Activated T-cell treated with anti-CD3 and anti-CD28 coated beads for 48 hours (primary cell): ENCODE measurements at places on chromosomes 1 and 21.

DNA sequence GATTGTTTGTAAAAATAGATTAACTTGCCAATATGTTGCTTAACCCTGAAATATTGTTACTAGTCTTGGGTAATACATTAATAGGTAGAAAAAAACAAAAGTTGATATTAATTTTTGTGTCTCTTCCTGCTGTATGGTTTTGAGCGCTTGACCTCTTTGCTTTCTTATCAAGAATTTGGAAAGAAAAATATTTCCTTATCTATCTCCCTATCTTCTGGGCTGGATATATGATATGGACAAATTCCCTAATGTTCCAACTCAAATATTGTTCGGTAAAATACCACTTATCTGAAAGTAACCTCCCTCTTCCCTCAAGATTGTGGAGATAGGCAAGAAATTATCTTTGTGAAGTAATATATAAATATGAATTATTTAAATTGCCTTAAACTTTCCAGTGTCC is 57.3 kb downstream of the ADGRL4 start:
- no peak for DNase-seq

- DNase-seq, result no peak
Observed at GRCh38 chr1:27363766-27364695, 2.7 kb downstream of the MAP3K6 start.

DNA sequence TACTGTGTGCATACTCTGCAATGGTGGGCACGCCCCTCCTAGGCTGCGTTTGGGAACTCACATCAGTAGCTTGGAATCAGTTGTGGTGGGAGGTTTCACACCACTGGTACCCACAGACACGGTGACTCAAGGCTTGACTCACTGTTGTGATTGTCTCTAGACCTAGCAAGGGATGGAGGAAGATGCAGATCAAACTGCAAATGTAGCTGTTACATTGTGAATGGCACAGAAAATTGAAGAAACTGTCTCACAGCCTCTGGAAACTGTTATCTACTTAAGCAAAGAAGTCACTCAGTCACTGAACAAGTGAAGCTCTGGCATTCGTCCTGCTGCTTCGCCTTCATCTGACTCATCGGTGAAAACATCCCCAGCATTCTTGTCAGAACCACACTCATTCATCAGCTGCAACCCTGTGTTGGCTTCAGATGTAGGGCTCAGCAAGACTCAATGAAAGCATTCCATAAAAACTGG is 59.5 kb downstream of the POFUT2 start:
- DNase-seq, result peak; percentile 75

DNA sequence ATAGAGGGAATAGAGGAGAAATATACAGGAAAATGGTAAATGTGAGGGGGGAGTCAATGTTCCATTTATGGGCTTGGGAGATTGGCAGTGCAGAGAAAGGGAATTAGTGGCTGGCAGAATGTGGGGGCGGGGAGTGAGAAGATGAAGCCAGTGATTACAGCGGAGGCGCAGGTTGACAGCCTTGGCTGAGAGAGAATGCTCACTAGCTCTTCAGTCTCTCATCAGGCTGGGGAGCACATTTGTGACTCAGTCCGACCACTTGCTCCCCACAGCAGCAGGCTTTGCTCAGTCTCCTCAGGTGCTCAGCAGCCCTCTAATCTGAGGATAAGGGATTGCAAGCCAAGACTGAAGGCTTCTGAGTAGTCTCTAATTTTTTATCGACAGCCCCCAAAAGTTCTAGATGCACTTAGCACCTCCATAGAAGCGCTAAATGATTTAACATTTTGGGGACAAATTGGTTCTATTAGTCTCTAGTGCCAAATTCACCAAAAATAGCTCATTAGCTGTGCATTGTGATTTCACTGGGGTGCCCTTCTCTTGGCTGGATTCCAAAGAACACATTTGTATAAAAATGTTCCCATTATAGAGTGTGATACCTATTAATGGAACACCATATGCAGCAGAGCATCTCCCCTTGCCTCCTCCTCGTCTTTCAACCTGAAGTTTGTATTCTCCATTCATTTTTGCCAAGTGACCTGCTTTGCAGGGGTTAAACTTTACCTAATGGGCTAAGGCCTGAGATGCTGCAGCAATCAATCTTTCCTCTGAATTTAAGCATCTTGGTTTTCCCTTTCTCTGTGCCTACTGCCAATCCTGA is 191.8 kb downstream of the ZNF326 start:
- DNase-seq, result no peak

- DNase-seq, result no peak
Observed at GRCh38 chr21:35172231-35172630, 123.1 kb upstream of the RUNX1 start.

DNA sequence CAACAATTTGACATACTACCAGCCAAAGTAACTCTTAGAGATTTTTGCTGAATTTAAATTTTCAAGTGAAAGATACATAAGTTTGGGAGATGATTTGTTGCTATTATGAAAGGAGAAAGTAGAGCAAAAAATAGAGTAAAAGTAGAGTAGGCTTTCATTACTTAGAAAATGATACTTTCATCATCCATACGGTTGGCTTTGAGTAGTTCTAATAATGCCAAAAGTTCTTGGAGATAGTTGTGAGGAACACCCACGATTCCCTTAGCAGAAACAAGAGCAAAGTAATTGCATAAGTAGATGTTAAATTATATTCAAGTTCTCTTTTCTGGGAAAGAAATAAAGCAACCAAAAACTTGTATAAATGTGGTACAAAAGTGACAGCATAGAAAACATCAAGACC is 95.0 kb upstream of the VAV3 start:
- DNase-seq, result no peak

- peak; percentile 60 for DNase-seq
Observed at GRCh38 chr1:16727190-16728111, 12.9 kb upstream of the RNU1-4 start.

DNA sequence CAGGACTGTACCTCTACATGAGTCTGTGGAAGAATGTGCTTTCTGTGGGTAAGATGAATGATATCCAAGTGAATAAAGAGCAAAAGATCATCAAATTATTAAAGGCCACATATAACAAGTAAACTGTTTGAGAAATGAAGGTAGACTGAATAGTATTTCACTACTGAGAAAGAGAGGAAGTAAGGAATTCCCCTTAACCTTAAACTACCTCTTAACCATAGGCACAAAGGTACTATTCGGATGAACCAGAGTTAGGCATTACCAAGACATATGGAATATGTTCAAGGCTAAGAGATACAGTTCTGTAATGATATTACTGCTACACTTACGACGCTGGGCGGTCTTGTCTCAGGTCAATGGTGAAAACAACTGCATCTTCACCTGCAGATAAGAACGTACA is 25.5 kb downstream of the DCAF8 start:
- no peak for DNase-seq

GRCh38 chr1:116909512-116910378 is at the start of gene PTGFRN:
Gene PTGFRN (plus strand): TSS chr1:116909916. CDS start chr1:116910204, 288 bp downstream.
- DNase-seq, result peak; percentile 21

DNA sequence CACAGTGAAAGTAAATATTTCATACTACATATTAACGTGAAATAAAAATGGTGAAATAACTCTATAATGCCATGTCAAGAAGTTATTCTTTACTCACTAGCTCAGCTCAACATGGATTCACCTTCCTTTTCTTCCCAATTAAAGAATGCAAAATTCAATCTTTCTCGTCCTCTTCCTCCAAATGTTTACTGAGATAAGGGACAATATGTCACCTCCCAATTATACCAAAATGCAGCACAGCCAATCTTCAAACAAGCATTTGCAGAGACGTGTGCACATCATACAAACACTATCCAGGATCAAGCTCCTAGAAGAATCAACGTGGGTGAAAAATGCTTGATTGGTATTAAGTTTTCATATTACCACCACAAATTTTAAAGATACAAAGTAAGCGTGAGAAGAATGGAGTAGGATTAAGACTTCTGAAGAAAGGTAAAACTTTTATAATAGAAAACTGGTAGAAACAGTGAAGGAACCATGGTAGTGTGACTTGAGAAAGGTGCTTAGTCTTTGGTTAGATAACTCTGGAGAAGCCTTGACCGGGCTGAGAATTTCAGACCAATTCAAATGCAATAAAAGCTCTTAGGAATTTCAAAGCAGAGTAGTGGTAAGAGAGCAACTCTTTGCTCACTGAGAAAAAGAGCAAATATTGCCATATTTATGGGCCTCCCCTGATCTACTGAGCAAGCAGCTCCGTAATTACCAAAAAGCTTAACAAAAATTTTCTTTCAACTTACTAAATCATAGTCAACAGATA is 7.2 kb downstream of the PTP4A2 start:
- DNase-seq, result no peak

- no peak for DNase-seq
Observed at GRCh38 chr21:27715131-27715530, 748.2 kb upstream of the ADAMTS5 start.

DNA sequence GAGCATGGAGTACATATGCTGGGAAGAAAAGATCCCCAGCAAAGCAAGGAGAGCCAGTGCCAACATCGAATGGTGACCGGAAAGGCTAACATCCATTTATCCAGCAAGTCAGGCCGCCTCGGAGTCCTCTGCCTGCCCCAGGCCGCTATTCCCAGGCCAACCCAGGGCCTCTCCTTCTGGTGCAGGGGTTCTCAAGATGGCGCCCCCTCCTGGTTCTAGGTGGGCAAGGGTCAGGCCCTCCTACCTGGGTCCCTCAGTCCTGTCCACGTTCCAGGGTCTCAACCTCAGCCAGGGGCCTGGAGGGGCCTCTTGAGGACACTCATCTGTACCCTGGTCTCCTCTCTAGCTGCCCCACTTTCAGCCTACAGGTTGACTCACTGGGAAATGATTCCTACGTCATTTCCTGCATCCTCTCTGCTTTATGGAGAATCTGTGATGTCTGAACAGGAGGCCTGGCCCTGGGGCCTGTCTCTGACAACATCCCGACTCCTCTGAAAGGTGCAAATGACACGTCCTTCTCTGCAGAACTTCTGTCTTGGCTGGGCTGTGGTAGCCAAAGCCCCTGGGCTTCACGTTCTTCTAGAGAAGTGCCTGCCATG is 145.3 kb downstream of the PSMG1 start:
- DNase-seq, result no peak

- DNase-seq, result no peak
Observed at GRCh38 chr1:118504221-118504644, 319.2 kb upstream of the SPAG17 start.

GRCh38 chr1:12032161-12032621 is 12.9 kb downstream of the MIIP start:
- no peak for DNase-seq

GRCh38 chr21:28754862-28755261 is 237.8 kb downstream of the LTN1 start:
- DNase-seq, result no peak

DNA sequence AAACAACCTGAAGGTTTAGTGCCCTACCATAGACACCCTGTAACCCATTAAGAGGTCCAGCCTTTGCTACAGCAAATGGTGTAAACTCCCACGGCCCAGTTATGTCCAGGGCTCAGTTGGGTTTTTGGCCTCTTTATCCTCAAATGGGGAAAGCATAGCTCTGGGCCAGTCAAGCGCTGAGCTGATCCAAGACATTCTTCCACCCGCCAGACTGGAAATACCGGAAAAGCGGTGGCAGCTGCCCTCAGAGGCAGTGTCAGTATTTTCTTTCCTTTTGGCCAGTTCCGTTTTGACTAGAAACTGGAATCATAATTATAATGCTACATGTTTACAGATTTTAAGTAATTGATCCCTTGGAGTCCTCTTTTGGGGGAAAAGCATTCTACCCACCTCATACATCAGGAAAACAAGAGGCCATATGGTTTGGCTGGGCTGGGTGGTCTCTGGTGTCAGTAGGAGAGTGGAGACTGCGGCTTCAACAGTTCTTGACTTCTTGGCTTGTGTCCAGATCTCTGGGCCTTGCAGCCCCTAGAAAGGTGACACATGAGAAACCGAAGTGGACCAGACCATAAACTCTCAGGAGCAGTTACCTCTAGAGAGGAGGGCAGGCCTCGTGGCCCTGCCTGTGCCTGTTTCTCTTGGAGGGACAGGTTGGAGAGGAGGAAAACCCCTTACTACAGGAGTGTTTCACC is 30.2 kb upstream of the CLDN14 start:
- no peak for DNase-seq

GRCh38 chr1:169949139-169949538 is 55.4 kb upstream of the SCYL3 start:
- no peak for DNase-seq

DNA sequence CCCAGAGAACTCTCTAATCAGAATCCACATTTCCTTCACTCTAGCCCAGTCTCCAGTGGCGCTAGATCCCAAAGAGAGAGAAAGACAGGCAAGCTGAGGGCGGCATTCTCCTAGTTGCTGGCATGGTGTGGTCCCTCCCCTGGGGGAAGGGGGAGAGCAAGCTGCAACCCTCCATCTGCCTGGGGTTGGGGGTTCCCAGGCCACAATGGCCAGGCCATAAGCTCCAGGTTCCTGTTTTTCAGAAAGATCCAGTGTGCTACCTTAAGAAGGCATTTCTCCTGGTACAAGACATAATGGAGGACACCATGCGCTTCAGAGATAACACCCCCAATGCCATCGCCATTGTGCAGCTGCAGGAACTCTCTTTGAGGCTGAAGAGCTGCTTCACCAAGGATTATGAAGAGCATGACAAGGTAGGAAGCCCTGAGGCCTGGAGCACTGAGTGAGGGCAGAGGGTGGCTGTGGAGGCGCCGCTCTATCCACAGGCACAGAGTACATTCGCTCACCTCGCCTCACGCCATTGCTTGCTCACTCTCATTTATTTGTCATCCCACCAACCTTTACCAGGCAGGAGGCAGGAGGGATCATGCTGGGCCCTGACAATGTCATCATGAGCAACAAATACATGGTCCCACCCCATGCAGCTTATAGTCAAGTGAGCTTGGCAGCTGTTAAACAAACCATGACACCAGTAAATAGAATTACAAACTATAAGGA is 6.6 kb downstream of the CSF1 start:
- DNase-seq, result no peak

GRCh38 chr1:22158654-22159053 is 15.8 kb upstream of the WNT4 start:
- no peak for DNase-seq

DNA sequence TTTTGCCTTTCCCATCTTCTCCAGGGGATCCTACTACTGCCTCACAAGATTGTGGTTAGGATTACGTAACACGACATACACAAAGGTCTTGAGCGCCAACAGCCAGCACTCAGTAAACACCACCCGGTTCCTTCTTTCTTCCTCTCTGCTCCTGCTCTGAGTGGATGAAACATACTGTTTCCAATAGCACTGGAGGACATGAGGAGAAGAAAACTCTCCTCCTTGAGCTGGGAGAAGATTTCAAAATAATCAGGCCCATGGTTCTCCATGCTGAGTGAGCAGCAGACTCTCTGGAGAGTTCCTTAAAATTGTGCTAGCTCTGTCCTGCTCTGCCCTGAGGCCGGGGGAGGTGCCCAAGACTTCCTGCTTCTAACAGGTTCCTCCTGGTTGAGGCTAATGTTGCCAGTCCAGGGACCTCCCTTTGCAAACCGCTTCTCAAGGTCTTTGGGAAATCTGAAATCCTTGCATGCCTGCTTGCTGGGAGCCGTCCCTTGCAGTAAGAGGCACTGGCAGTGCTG is 29.4 kb upstream of the MX1 start:
- no peak for DNase-seq

- DNase-seq, result no peak
Observed at GRCh38 chr1:95022644-95022926, 50.2 kb downstream of the ALG14 start.

- no peak for DNase-seq
Observed at GRCh38 chr1:82927753-82928152, 1071.2 kb downstream of the TTLL7 start.
